Stimulated activated CD8-positive, alpha-beta memory T cell treated with anti-CD3 and anti-CD28 coated beads, Interleukin-7, amount 100 ng/mL, for 1 hour (primary cell): ENCODE measurements at places on chromosomes 1 and 21.

DNA sequence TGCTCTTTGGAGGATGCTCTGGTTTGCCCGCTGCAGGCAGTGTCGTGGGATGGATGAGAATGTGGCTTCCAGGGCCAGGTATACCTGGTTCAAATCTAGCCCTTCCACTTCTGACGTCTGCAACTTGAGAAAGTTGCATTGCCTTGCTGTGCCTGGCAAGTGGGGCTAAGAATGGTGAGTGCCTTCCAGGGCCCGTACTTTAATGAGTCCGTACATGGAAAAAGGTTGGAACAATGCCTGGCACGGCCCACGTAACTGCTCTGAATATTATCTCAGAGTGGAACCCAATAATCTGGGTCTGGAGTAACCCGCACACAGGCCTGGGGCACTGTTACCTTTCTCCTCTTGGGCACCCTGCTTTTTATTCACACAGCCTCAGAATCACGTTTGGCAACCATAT is 146.7 kb upstream of the EDN2 start:
- DNase-seq = no peak

DNA sequence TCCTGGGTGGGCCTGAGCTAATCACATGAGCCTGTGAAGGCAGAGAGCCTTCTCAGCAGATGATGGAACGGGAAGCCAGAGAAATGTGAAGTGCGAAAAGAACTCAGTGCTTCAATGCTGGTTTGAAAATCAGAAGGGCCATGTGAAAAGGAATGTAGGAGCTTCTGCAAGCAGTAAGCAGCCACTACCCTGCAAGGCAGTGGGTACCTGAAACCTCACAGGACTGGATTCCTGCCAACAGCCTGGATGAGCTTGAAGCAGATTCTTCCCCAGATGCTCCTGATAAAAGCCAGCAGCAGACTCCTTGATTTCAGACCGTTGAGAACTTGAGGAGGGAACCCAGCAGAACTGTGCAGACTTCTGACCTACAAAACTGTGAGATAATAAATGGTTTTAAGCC is 158.6 kb downstream of the SYT2 start:
- no peak for DNase-seq

DNA sequence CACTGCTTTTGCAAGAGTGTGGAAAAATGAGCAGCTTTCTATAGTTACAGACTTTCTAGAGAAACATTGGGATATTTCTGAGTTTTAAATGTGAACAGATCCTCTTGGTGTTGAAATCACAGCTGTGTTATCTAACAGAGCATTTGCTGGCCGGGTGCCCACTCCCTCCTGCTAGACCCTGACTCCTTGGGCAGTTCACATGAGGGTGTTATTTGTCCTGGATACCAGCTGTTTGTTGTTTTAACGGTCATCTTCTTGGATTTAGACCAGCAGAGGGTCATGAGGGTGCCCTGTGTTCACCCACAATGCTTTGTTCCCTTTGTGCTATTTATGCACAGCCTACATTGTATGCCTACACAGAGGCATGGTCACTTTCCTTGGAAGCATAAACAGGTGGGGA is 67.1 kb downstream of the CENPF start:
- DNase-seq = no peak

GRCh38 chr21:44405091-44405947 is 50.0 kb upstream of the LRRC3 start:
- DNase-seq = no peak

DNA sequence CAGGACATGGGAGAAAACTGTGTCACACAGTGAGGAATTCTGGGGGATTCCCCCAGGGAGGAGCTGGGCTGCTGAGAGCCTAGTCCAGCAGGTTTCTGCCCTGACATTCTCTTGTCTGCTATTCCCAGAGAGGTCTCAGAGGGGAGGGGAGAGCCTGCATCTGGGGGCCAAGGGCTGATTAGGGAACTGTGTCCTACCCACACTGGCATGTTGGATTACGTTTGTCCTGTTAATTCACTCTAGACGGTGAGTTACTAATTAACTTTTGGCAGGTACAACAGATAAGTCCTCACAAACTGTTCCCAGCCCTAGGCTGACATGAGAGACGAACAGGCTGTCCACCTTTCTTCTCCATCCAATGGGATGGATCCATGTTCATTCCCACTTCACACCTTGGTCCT is 2.6 kb upstream of the SH3BGRL3 start:
- DNase-seq = no peak

GRCh38 chr1:42931108-42931539 is 27.5 kb downstream of the SLC2A1 start:
- DNase-seq = no peak

- no peak for DNase-seq
These were observed 56.3 kb downstream of the SMYD3 start for GRCh38 chr1:246450611-246451251.

DNA sequence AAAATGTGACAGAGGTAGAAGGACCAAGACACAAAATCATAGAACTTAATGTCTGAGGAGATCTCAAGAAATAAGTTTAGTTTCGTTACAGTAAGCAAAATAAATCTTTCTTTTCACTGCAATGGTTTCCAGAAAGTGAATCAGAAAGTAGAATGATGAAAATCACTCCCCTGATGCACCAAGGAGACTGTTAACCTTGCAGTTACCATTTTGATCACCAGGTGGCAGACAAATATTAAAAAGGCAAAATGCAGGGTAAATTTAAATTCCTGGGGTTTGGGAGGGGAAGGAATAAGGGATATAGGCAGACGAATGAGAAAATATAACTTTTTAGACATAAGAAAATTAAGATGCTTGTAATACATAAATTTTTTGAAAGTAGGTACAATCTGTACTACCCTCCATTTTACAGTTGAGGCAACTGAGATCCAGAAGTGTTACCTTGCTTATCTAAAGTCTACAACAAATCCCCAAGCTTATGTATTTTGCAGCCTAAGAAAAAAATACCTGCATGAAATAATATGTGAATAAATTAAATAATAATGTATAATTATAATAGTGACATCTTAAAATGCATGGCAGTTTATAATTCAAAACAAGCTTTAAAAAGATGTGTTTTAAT is 253.2 kb downstream of the CRB1 start:
- DNase-seq = no peak

DNA sequence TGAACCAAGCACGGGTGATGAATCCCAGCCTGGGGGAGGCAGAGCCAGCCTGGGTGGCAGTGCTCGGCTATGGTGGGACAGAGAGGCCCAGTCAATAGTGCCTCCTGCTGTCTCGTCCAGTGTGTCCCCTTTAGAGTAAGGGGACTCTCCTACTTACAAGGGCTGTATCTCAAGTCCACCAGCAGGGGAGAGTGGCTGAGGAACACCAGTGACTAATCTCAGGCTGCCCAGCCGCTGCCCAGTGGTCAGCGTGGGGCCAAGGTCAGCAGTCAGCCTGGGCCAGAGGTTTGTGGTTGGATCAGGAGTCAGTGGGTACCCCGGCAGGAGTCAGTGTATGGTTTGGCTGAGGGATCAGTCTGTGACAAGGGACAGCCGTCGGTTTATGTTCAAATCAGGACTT is 109.2 kb upstream of the RUNX3 start:
- DNase-seq = no peak

DNA sequence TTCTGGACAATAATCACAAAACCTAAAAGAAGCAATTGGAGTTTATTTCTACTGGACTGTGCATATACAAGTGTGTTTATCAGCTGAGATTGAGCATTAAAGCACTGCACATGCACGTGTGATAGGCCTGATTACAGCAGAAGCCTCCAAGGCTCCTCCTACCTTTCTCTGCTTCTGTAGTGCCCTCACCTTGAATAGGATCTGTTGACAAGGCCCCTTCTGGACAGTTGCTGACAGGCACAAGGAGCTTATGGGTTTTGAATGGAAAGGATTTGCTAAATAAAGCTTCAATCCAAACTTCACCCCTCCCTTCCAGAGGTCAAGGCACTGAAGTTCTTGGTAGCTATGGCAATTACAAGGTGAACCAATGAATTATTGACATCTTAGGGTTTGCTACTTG is 7.9 kb upstream of the SGIP1 start:
- no peak for DNase-seq

DNA sequence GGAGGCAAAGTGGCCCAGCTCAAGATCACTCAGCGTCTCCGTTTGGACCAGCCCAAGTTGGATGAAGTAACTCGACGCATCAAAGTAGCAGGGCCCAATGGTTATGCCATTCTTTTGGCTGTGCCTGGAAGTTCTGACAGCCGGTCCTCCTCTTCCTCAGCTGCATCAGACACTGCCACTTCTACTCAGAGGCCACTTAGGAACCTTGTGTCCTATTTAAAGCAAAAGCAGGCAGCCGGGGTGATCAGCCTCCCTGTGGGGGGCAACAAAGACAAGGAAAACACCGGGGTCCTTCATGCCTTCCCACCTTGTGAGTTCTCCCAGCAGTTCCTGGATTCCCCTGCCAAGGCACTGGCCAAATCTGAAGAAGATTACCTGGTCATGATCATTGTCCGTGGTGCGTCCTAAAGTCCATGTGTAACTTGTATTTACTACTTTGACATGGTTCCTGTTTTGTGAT is 2.7 kb downstream of the RBM15 start:
- no peak for DNase-seq
